Activated gamma-delta T cell treated with Interleukin-2 at 50 U/mL for 16 hours (primary cell): ENCODE measurements at places on chromosomes 12 and 14.

DNA sequence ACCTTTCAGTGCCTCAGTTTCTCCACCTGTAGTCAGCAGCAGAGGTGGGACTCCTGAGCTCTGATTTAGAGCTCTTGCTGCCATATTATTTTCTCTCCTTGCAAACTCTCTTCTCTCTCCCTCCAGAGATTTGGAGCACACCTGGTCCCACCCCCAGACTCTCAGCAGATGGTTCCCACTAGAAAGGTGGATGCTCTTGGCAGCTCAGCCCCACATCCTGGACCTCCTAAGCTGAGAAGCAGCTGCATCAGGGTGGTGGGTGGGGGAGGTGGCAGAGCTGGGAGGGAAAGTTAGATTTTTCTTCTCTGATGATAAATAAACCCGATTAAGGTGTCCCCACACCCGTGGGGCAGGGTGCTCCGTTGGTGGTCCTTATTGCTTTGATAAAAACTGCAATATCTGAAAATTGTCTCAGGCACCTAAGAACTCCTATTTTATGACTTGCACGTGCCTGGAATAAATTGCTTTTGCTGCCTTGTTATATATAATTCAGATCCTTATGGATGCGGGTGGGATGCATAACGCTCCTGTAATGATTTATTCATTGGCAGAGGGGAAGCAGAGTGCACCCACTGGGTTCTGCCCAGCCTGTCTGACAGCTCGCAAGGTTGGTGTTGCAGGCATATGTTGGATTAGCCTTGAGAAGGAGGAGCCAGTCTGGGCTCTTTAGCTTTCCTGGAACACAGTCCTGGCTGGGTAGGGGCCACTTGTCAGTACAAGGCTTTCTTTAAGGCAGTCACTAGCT, 214.2 kb downstream of the SUDS3 start:
- no peak for DNase-seq

DNA sequence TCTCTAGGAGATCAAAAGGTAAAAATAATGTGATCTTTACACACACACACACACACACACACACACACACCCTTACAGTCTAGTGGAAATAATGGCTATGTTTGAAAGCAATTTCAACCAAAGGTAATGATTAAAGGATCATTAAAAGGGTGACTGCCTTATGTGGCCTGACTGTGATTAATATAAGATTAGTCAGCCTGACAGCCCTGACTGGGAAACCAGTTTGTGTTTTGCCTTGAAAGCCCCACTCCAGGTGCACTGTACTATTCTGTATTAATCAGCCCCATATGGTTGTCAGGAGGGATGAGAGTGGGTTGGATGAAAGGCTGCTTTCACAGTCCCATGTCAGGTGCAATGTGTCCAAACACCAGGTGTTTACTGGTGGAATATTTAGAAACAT, 10.5 kb downstream of the RASSF9 start:
- no peak for DNase-seq

GRCh38 chr14:72699852-72700257, 194.0 kb downstream of the DPF3 start:
- no peak for DNase-seq

- peak; percentile 79 for DNase-seq
Measured at GRCh38 chr12:111405859-111406473, at the start of gene SH2B3. SH2B3 (plus strand) TSS chr12:111405923; CDS start chr12:111418146, 12,223 bp downstream.

DNA sequence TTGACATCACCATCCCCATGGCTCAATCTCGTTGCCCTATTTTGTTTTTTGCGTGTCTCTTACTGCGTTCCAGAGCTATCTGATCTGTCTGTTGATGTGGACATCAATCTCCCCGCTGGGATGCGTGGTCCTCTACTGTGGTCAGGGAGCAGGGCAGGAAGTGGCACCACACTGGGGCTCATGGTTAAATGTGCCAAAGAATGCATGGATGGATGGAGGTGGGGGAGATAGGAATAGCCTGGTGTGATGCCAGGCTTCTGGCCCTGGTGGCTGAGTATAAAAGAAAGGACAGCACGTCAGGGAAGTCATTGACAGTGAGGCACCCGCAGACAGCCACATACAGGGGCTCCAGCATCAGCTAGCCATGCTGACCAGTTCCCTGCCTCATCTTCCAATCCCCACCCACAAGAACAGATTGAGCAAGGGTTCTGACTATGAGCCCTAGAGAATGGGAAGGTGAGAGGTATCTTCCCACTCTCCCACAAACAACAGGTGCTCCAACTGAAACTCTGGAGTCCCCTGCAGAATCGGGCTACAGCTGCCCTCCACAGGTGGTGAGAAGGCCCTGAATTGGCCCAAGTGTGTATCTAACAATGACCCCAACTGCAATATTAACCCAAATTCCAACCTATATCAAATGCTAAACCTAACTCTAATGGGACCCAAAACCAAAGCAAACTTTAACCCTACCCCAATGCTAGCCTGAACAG, 2.7 kb upstream of the BEGAIN start:
- DNase-seq, result no peak

DNA sequence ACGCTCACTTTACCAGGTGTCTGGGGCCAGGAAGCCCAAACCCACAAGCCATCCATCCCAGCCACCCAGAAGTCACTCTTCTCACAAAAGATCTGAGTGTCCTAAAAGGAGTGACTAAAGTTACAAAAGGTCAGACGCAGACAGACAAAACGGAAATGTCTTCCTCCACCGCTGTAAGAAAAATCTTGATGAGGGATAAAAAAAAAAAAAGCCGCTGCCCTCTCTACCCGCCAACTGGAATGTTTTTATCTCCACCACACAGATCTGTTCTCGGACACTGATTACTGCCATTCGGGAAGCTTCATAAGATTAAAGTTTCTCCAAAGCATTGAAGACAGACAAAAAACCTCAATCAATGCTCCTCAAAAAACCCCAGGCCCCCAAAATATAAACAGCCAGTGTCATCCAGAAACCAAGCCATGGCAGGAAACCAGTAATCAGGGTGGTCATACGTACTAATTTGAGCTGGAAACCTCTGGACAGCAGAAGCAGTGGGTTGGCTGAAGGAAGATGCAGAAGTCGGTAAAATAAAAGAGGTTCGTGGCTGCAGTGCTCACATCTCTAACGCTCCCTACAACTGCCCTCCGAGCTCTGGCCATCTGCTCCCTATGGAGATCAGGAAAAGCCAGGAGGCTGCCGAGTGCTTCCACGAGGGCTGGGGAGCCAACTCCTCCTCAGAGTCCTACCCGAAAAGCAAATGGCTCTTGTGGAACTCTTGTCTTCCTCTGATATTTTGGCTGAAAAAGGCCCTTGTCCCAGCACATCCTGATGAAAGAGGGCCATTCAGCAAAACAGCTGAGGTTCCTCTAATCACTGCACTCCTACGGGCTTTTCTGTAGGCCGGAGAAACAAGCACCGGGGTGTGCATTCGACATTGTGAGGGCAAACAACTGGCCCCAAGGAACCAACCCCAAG, 30.3 kb downstream of the SSH1 start:
- no peak for DNase-seq

DNA sequence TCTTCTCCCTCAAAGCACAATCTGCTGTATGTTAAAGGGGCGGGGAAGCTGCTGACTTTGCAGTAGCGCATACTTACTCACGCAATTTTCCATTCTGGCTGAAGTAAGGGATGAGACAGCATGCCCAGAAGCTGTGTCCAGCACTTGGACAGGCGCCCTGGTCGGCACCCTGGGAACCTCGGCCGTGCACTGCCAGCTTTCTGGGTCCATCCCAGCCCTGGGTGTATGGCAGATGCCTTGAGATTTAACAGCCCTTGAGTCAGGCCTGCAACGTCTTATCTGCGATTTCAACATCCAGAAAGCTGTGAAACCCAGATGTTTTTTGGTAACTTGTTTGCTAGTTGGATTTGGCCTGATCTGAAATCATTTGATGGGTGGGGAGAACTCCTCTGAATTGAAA, 16.1 kb downstream of the EML1 start:
- DNase-seq, result no peak

GRCh38 chr12:29041621-29042020, 107.5 kb upstream of the FAR2 start:
- no peak for DNase-seq

- DNase-seq, result no peak
Measured at GRCh38 chr12:48965298-48965838, 6.2 kb downstream of the WNT10B start.
